ENCODE measurements at places on chromosomes 6 and 20.

DNA sequence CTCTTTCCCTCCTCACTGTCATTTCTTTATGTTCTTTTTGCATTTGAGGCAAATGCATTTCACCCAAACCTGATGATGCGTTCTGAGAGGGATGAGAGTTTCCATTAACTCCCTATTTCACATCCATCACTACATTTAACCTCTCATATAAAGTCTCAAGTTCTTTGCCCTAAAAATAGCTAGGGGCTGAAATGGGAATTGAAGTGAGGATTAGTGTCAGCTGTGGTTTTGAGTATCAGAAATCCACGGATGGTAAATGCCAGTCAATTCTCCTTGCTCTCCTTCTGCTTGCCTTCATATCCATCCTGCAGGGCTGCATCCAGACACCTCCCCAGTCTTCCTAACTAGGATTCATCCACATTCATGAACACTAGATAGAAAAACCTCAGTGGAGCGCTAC is 10.0 kb upstream of the DTNBP1 start:
- no peak for DNase-seq

DNA sequence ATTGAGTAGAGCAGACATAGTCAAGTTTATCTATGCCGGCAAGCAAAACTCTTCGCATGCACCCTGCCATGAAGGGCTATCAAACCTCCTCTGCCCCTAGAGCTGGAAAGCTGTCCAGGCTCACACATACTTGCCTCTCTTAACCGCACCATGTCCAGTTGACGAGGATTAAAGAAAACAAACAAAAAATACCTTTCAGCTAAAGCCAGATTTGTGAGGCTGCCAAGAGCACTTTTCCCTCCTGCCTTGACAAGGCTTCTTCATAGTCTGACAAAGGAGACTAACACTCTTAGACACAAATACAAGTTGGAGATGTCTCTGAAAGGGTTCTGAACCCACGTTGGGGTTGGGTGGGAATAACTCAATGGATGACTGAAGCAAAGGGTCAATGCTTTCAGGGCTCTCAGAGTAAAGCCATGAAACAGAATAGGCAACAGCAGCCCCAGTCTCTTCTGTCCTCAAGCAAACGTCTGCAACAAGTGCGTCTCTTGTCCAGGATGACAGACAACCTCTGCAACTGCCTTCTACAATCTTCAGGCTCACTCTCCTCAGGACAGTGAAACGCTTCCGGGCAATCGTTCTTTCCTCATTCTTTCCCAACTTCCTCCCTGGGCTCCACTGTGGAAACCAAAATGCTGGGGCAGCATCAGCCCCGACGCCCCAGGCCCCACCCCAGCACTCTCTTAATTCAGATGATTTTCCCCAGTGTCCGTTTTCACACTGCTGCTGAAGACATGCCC is 57.8 kb downstream of the AGPAT4 start:
- DNase-seq: no peak

DNA sequence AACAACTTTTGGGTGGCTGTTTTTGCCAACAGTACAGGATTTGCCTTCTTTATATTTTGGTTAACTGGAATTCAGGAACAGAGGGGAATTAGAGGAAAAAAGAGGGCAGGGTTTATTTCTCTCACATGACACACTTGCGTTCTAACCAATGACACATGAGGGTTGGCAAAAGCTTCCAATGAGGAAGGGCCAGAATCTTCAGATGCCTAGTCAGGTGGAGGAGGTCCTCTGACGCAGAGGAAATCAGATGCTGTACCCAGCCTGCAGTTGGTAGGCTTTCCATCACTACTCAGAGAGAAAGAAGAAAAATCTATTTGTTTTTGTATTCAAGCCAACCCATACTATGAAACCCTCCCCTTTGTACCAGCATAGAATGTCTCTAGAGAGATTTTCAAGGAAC is 20.8 kb downstream of the TM9SF4 start:
- no peak for DNase-seq

GRCh38 chr20:14375416-14375985 is 38.1 kb upstream of the FLRT3 start:
- DNase-seq: no peak

DNA sequence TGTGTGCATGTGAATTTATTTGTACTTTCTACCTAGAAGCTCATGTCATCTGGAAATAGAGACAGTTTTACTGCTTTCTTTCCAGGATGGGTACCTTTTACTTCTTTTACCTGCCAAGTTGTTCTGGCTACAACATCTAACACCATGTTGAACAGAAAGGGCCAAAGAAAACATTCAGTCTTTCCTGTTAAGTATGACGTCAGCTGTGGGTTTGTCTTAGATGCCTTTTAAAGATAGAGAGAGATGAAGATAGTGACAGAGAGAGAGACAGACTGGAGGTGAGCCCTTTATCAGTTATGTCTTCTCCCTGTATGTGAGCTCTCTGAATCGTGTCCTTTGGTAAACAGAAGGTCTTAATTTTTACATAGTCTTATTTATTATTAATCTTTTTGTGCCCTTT is 3.4 kb upstream of the DACT2 start:
- no peak for DNase-seq

DNA sequence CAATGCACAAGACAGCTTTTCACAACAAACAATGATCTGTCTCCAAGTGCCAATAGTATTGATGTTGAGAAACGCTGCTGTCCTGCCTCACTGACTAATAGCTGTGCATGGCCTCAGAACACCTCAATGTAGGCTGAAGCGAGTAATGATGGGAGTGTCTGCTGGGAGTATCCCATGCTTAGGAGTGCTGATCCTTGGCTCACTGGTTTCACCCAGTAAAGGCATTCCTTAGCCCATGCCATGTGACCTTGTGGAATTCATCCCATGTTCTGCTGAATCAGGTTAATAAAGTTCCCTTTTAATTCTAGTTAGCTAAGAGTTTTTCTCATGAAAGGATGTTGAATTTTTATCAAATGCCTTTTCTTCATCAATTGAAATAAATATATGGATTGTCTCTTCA is 3.8 kb upstream of the WFDC12 start:
- DNase-seq: no peak

- DNase-seq: peak; percentile 53
Measured at GRCh38 chr6:87393026-87393622, 14.6 kb upstream of the CFAP206 start.

DNA sequence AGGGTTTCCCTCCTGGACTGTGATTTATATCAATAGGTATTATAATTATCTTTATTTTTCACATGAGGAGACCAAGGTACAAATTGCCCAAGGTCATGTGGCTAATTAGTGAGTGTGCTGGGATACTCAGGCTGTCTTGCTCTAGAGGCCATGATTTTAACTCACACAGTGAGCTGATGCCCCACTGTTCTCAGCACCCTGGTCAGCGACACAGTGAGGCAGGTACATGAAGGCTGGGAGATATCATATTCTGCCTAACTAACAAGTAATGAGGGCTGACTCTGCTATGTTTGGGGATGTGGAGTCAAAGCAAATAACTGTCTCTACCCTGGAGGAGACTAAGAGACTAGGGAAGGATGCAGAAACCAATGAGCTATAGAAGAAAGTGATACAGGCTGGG is 501.1 kb downstream of the PTPRT start:
- no peak for DNase-seq

GRCh38 chr6:79296211-79296610 is 61.7 kb upstream of the HMGN3 start:
- DNase-seq: no peak

DNA sequence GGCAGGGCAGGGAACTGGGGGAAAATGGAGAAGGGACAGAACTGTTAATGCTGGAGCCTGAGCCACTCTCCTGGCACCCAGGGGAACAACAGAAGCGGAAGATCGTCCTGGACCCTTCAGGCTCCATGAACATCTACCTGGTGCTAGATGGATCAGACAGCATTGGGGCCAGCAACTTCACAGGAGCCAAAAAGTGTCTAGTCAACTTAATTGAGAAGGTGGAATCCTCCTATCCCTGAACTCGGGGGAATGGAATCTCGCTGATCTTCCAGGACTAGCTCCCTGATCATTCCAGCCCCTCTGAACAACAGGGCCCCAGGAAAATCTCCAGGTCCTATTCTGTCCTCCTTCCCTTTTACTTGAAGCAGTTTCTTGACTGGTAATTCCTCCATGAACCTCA is 2.0 kb downstream of the CFB start:
- no peak for DNase-seq

DNA sequence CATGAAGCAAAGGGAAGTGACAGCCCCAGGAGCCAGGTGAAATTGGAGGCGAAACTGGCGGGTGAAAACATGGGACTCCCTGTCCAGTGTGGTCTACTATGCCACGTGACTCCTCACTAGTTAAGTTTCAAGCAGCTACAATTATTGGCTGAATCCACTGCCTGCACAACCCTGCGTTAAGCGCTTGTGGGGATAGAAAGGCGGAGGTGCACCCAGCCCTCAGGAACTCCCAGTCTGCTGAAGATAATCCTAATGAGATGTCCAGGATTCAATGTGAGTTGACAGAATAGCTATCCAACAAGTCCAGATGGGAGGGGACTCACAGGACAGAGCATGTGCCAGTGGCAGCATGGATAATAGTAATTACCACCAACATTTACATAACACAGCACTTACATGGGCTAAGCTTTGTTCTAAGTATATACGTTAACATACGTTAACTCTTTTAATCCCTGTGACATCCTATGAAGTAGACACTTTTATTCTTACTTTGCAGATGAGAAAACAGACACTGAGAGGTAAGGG is 1.8 kb downstream of the MOCS1 start:
- no peak for DNase-seq

DNA sequence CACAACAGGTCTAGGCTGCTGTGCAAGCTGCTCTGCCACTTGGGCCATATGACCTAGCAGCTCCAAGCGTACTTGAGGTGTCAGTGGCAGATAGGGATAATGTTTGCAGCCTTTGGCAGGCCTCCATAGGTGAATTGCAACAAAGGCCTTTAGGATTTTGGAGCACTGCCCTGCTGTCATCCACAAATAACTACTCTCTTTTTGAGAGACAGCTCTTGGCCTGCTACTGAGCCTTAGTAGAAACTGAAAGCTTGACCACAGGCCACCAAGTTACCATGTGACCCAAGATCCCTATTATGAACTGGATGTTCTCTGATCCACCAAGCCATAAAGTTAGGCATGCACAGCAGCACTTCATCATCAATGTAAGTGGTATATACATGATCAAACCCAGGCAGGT is 29.9 kb downstream of the FBXO30 start:
- DNase-seq: no peak

DNA sequence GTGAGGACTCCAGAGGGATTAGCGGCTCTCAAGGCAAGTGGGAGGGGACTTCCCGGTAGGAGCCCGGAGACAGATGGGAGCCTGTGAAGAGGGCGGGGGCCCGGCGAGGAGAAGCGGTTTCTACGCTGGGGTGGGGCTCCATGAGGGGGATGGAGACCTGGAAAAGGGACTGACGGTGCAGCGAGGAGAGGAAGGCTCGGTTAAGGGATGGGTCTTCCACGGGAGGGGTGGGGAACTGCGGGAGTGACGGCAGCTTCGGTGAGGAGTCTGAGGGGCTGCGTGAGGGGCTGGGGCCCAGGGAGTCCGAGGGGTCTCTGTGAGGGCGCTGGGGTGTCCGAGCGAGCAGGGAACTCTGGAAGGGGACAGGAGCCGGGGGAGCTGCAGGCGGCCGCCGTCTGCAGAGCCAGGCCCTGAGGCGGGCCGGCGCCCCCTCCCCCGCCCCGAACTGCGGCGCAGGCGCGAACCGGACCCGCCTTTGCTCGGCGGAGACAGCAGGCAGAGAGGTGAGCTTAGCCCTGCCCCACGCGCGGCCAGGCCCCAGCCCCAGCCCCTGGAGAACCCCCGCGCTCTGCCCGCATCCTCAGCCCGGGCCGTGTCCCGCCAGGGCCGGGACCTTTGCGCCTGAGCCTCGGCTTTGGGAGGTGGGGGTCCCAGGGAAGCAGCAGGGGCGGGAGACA is at the start of gene NRSN2:
NRSN2 (plus strand) TSS at position 472 of the 677 bp plus-strand sequence. CDS start 2,533 bp downstream, outside the sequence.
- peak; percentile 89 for DNase-seq

DNA sequence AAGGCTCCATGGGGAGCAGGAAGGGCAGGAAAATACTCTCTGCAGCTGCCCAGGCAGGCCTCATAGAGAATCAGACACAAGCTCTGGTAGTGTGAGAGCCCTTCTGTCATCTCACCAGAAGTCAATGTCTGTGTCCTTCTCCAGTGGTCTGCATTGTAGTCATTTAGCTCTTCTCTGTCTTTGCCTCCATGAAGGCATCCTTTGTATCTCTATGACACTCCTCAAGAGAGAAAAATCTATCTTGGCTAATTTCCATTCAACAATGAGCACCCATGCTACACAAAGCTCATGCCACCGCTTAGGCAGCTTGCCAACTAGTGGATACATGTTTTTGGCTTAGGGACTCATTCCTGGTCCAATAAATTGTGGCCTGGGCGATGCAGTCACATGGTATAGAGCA is 92.1 kb downstream of the RNF217 start:
- no peak for DNase-seq

DNA sequence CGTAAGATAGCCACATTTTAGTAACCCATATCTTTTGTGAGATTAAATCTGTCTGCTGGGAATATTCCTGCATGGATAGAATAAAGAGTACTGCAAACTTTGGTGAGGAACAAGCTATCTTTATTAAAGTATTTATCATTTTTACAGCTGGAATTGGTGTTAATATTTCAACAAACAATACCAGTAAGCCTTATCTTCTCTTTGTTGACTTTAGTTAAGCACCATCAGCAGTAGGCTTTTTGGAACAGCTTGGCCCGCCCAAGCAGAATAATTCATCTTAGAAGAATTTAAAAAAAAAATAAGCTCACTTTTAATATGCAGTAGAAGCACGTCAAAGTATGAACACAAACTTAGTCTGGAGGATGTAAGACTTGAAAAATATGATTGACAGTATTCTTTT is 917.8 kb upstream of the ADGRB3 start:
- DNase-seq: no peak

DNA sequence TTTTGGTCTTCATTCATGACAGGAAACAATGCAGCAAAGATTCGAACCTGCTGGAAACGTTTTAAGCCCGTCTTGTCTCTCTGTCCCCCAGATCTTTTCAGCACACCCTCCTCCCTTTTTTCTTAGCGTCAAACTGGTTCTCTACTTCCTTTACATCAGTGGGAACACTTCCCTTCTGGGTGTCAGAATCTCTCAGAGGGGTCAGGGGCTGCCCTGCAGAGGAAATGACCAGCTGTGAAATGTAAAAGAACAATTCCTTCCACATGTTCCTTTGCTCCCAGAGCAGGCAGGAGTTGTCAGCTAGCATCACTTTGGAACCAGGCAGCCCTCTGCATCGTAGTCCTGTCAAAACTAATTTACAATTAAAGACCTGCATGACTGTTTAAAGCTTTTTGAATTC is 619.0 kb downstream of the TFAP2A start:
- DNase-seq: no peak

- no peak for DNase-seq
Measured at GRCh38 chr20:23059001-23059400, 9.5 kb upstream of the THBD start.

- DNase-seq: no peak
Measured at GRCh38 chr6:40342723-40343122, 244.4 kb downstream of the LRFN2 start.

GRCh38 chr6:43935921-43936439 is 166.0 kb downstream of the VEGFA start:
- DNase-seq: no peak

All from AG08395 (cell line).